ENCODE measurements at places on chromosomes 3 and 15.

DNA sequence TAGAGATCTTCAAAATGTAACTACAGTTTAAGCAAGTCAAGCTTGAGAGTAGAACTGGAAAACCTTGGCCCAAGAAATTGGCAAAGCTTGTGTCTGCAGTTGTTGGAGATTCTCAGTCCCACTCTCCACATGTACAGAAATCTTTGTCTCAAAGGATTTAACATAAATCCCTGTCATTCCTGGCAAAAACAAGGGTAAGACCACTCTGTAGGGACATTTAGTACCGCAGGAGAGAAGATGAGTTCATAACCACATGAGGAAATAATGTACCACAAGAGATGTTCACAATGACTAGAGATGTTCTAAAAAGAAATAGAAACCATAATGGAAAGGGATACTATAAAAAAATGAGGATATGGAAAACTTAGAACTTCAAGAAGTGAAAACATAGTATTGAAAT lies 73.7 kb downstream of the RAB7A start:
- DNase-seq = no peak

DNA sequence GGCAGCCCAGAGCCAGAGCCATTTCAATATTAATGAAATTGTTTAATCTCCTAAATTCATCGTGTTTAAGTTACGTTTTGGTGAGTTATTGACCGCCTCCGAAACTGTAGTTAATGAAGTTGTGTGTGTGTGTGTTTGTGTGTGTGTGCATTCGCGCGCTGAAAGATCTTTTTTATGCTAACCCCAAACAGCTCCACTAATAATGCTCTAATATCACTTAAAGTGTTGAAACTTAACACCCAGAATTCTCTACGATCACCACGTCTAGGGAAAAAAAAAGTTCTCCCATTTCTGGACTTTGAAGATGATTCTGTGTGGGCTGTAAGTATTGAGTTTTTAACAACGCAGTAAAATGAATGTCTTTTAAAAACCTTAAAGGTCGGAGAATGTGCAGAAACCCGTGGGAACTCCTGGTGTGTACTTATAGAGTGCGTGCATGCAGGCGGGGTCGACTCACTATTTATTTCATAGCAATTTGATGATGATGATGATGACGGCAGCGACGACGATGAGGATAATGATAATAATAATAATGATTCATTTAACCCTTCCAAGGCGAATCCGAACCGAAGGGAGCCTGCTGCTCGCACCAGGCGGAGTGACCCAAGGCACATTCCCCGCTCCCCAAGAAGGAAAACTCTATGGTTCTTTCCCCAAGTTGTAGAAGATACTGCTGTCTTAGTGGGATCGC lies 1.4 kb upstream of the FOXB1 start:
- DNase-seq = no peak

DNA sequence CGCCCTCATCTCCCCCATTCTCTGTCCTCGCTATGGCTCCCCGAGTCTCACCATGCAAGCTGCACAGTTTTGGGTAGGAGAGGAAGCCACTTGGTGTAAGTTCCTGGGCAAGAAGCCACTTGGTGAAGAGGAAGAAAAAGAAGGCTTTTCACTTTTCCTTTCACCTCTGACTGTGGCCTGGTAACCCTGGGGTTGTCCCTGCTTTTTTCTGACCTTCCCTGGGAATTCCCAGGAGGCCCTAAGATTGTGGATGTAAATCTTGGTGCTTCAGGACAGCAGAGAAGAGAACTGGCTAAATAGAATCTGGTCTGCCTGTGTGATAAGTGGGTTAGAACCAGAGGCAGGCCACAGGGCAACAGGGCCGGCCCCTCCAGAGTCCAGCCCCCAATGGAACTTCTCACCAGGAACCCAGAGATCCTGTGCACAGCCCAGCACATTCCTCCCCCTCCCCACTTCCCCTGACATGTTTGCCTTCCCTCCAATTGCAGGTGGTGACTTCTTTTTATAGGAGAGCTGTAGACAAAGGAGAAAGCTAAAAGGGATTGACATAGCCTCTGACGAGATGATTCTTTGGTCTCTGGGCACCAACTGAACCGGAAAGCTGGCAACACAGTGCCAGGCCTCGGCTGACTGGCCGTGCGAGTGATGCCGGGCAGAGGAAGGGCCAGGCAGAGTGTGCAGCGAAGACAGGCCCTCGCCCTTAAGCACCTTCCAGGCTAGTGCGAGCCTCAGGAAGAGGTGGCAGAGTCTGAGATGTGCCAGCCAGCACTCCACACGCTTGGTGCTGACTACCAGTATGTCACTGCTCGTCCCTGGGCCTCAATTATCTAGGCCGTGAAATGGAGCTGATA lies 19.4 kb upstream of the SKOR1 start:
- no peak for DNase-seq

DNA sequence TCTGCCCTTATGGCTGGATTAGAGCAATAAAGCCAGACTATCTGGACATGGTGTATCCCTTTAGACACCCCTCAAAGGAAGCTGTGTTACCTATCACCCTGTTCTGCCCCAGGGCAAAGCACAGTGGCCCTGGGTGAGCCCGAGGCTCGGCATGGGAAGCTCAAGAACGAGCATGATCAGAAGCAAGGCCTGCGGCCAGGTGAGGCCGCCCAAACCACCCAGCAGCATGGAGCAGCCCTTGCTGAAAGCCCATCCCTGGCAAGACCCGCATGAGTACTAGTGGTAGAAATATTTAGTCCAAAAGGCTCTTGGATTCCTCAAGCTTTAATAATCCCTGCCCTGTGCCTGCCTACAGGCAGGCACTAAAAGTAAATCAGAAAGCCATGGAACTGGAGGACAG lies 261.1 kb downstream of the MEX3B start:
- no peak for DNase-seq

DNA sequence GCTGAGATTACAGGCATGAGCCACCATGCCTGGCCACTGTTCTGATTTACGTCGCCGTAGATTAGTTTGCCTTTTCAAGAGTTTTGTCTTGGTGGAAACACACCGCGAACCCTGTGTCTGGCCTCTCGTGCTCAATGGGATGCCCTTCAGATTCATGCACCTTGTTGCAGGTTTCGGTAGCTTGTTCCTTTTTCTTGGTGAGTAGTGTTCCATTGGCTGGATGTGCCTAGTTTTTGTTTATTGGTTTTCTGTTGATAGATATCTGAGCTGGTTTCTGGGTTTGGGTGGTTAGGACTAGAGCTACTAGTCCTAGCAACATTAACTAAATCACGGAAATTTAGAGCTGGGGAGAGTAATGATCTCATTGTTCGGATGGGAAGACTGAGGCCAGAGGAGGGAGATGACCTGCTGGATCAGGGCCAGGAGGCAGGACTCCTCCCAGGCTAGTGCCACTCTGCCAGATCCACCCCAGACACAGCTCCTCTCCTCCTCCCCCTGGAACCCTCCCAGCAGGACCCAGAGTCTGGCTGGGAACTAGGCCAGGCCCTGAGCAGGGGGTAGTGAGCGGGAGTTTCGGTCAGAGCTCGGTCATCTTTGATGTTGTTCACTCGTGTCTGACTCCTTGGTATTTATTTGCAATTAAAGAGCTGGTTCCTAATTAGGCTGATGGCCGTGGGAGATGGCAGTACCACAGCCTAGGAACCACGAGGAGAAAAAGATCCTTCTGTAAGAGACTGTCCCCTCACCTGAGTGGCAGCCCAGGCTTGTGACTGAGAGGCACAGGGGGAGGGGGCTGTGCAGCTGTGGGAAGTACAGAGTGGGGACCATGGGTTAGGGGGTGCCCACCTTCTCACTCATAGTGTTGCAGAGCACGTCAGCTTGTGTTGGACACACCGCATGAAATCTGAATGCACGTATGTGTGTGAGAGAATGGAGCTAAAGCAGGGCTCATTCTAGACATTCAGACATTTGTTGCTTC lies 73.4 kb downstream of the SMAD6 start:
- DNase-seq = no peak

GRCh38 chr15:78312536-78312935 lies 13.1 kb upstream of the SKIC8 start:
- no peak for DNase-seq

DNA sequence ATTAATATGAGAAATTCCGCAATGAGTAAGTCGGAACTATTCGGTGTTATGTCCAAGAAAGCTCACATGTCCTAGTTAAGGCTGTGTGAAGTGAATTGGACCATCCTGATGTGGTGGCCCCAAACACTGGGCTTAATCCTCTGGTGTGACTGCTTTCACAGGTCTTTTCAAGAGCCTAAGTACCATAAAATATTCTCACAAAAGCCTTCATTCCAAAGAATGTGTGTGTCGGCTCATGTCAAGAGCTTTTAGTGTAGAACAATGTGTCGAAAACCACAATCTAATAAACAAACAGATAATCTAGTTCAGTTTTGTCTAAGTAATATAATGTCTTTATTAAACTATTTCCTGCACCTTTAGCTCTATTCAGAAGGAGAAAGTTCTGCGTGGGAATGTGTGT lies 311.4 kb downstream of the LPP start:
- no peak for DNase-seq

- no peak for DNase-seq
Observed at GRCh38 chr3:46990573-46991374, 11.3 kb downstream of the NBEAL2 start.

DNA sequence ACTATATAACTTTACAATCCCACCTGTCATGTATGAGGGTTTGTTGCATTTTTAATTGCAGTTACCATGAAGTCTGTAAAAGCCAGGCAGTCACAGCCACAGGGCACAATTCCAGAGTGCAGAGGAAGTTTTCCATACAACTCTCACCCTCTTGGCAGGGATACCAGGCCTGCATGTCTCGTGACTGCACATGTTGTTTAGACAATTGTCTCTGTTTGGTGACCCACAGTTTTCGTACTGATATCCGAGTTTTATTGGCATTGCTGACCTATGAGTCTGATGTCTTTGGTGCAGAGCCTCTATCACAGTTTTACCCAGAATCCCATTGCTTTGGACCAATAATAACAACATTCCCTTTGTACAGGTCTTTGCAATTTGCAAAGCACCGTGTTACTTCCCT lies 24.9 kb upstream of the MYZAP start:
- no peak for DNase-seq

DNA sequence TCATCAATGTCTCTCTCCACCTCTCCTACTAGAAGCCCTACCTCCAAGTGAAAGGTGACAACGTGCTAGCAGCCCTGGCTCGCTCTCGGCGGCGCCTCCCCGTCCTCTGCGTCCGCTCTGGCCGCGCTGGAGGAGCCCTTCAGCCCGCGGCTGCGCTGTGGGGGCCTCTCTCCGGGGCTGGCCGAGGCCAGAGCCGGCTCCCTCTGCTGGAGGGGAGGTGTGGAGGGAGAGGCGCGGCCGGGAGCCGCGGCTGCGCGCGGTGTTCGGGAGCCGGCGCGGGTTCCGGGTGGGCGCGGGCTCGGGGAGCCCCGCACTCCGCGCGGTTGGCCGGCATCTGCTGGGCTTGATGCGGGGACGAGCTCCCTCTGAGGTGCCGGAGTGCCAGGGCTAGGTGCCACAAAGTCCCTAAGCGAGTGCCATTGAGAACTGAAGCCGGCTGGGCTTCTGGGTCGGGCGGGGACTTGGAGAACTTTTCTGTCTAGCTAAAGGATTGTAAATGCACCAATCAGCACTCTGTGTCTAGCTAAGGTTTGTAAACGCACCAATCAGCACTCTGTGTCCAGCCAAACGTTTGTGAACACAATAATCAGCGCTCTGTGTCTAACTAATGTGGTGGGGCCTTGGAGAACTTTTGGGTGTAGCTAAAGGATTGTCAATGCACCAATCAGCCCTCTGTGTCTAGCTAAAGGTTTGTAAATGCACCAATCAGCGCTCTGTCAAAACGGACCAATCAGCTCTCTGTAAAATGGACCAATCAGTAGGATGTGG lies 84.8 kb upstream of the ARRDC4 start:
- DNase-seq = no peak

DNA sequence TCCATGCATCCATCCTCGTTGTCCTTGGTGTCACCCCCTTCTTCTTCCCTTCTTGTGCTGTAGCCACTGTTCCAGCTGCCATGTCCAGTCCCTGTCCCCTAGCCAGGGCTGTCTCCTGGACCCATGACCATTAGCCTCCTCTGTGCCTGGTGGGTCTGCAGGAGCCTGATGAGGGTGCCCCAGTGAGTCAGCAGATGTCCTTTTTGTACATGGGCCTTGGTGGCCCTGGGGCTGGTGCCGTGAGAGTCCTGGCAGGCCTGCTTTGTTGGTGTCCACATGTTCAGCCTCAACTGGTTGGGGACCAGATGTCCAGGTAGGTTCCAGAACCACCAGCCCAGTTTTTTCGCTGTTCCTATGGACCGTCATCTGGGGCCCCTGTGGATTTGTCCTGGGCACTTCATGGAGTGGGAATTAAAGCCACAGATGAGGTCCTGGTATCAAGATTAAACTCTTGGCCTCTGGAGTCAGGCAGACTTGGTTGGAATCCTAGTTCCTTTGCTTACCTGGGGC lies 66.1 kb downstream of the FBLN2 start:
- no peak for DNase-seq

DNA sequence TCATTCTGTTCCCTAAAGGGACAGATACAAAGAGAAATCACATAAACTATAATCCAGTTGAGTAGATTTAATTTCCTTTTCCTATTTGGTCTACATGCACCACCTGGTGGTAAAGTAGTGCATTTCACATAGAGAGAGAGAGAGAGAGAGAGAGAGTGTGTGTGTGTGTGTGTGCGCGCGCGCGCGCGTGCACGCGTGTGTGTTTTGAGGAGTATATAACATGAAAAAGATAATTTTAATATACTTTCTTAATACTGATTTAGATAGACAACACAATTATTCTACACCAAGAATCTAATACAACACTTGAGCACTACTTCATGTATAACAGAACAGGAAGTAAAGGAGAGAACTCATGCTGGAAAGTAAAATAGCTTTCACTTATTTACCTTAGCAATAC lies 1.1 kb upstream of the FGF7 start:
- no peak for DNase-seq

- DNase-seq = no peak
Observed at GRCh38 chr15:77921664-77922063, 155.8 kb downstream of the TBC1D2B start.

- DNase-seq = no peak
Observed at GRCh38 chr15:97684249-97684648, 276.3 kb upstream of the ARRDC4 start.

- DNase-seq = peak; percentile 45
Observed at GRCh38 chr15:41811432-41812195, 16.3 kb upstream of the JMJD7 start.

- DNase-seq = no peak
Observed at GRCh38 chr3:115217678-115218451, 70.8 kb upstream of the ZBTB20 start.

GRCh38 chr15:64044300-64045100 lies 1.8 kb downstream of the DAPK2 start:
- no peak for DNase-seq

DNA sequence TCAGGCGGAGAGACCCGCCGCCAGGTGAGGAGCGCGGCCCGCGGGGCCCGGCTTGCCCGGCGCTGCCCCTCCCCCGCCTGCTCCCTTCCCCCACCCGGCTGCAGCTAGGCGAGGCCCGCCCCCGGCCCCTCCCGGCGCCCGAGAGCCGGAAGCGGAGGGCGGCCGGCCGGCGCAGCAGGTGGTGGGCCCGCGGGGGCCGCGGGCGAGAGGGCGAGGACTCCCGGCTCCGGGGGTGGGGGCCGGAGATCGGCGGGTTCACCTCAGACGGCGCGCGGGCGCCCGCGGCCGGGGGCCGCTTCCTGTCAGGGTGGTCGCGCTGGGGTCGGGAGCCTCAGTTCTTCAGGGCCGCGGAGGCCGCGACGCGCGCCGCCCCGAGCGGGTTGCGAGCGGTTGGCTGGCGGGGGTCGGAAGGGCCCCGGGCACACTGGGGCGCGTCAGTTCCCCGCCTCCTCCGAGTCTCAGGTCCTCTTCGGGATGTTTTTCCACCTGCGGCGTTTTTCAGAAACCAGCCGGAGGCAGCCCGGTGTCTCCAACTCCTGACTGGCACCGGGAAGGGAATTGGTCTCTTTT lies 395 bp downstream of the ZFAND6 start:
- DNase-seq = peak; percentile 59

All from stimulated activated naive CD4-positive, alpha-beta T cell treated with Interleukin-2 at 50 U/mL for 16 hours (primary cell).